ENCODE measurements at places on chromosomes 1 and 21. TPM values are rescaled to one million over a fixed set of nuclear protein-coding genes. Genes with fewer than 3 reads are reported as not detected.

DNA sequence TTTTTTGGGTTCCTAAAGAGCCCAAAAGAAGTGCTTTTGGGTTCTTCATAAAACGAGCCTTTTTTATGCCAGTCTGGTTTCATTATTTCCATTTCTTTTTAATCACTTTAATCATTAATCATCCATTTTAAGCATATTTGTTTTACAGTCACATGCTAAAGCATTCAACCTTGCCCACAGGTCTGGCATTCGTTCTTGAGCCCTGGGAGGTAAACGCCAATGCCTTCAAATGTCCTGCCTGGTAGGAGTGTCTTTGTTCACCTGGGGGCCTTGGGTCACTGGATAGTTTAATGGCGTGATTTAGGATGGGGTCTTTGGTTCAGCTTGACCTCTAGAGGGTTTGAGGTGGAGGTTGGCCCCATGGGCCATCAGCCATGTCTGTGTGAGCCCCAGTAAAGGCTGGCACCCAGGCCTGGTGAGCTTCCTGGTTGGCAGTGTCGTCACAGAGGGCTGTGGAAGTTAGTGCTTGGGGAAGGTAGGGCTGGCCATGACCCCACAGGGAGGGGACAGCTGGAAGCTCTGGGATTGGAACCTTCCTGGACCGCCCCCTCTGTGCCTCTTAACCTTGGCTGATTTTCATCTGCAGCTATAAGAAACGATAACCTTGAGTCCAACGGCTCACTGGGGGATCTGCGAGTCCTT, 20.2 kb downstream of the C1orf174 start:
- DNase-seq, result no peak

DNA sequence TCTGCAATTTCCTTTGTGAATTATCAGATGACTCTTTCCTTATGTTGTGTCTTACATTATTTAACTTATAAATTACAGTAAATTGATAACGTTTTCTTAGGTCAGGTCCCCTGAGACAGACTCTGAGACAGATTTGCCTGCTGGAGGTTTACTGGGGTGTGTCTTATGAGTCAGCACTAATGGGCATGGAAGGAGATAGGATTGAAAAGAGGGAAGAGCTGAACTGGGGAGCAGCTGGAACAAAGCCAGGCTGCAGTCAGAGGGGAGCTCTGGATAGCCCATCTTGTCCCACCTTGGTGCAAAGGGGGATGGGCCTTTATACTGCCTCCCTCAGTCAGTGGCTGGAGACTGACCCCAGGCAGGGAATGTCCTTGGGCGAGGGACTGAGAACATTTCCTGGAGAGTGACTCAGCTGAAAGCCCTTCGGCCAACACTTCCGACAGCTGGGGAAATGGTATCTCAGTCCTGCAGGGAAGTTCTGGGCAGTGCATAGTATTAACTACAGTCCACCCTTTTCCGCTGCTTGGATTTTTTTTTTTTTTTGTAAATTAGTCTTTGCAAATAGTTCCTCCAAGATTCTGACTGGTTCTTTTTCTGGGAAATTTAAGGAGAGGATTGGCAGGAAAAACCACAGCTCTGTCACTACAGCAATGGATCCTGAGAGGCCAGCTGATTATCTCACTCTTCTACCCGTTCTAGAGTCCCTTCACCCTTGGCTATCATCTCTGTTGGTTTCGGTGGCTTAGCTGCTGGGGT, 39.1 kb upstream of the CDC42BPA start:
- DNase-seq, result peak; percentile 73

The CHI3L2 gene
- total RNA-seq, result 7.5 TPM

GRCh38 chr1:226868726-226869125, 1.7 kb upstream of the PSEN2 start:
- no peak for DNase-seq

DNA sequence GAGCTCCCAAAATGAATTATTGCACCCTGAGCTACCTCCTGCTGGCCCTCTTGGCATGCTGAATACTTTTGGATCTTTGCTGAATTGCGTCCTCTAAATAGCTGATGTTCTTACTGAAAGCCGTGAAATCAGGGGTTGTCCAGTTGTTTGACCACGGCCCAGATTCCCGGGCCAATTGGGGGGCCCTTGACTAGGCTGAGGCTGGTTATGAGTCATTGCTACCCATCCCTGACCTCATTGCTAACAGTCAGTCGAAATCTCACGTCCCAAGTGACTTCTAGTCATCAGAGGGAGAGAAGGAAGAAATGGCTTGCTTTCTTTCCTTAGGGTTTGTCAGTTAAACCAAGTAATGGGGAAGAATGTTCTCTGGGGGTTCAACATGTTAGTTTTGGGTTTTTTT, 37.4 kb downstream of the SMYD2 start:
- no peak for DNase-seq

DNA sequence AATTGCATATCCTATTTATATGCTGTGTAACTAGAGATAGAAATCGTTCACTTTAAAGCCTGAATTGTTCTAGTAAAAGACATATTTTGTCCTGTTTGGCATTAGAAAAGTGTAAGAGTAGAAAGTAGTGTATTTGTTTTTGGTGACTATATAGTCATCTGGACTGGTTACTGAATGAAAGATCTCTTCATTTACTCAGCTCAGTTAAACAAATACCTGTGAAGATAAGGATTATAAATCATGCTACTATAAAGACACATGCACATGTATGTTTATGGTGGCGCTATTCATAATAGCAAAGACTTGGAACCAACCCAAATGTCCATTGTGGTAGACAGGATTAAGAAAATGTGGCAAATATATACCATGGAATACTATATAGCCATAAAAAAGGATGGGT, 125.1 kb downstream of the PLA2G4A start:
- DNase-seq, result no peak
